Neural progenitor cell (in vitro differentiated cells): ENCODE measurements at places on chromosomes 5 and 9.

- no peak for DNase-seq
Measured at GRCh38 chr5:173196133-173196952, 38.7 kb downstream of the NKX2-5 start.

GRCh38 chr9:137372693-137373610 is 50.0 kb downstream of the EXD3 start:
- DNase-seq: no peak

DNA sequence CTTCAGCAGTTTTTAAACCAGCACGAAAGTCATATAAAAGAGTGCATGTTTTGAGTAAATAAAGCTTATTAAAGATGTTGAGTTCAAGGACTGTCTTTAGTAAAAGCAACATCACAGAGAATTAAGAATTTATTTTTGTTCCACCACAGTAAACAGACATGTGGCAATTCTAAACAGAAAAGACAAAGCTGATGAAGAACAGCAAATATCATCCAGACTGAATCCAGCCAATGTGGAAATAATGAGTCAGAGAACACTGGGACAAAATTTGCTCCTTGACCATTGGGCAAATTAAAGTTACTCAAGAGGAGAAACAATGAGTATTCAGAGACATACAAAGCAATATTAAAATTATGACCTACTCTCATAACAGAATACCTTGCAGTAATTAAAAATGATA is 28.8 kb downstream of the OR2K2 start:
- no peak for DNase-seq

- no peak for DNase-seq
Measured at GRCh38 chr5:174325961-174326360, 280.5 kb downstream of the NSG2 start.

- DNase-seq: no peak
Measured at GRCh38 chr5:131747180-131748105, 49.4 kb downstream of the FNIP1 start.

- peak; percentile 97 for DNase-seq
Measured at GRCh38 chr9:97307091-97307490, 368 bp upstream of the CCDC180 start.

- no peak for DNase-seq
Measured at GRCh38 chr9:27471366-27471765, 52.7 kb upstream of the IFNK start.

- DNase-seq: peak; percentile 95
Measured at GRCh38 chr5:164296603-164297080, 791.2 kb downstream of the MAT2B start.

DNA sequence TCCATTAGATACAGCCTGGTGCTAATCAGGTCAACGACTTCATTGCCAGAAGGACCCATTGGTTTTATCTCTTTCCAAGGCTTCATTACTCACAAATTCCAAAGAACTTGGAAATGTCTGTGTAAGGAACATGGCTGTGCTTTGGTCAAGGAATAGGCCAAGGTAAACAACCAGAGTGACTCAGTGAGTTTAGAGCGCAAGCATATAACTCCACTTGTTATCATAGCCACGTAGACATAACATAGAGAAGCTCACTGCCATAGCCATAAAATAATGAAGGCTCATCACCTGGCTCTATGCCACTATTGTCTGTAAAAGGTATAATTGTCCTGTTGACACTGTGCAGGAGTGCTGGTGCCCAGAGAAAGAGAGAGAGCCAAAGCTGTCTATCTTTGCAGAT is 139.3 kb upstream of the PLCXD3 start:
- DNase-seq: no peak

- no peak for DNase-seq
Measured at GRCh38 chr9:126986506-126986951, 71.9 kb downstream of the RALGPS1 start.

DNA sequence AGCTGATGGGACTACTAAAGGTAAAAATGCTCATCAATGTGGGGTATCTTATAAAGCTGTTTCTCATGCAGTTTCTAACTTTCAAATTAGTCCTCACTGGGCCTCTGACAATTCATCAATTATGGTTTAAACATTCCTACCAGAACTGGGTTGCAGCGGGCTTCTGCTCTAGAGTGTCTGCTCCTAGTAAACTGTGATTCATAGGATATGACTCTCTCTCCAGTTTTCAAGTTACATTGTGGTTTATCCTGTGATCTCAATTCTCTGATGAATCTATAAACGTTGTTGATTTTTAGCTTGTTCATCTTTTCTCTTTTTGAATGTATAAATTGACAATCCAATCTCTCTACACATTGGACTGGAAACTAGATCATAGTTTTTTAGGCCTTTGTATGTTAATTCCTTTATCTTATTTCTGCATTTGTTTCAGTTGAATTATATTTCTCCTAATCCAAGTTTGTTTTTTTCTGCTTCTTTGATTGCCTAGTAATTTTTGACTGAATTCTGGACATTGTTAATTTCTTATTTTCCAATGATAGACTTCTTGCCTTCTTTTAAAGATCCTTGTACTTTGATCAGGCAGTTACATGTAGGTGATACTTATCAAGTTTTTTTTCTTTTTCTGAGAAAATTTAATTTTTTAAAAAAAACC is 822.6 kb downstream of the TLE1 start:
- DNase-seq: no peak

- DNase-seq: no peak
Measured at GRCh38 chr5:174236070-174236469, 190.6 kb downstream of the NSG2 start.

GRCh38 chr5:179122411-179123108 is 62.4 kb downstream of the ZNF354C start:
- no peak for DNase-seq

DNA sequence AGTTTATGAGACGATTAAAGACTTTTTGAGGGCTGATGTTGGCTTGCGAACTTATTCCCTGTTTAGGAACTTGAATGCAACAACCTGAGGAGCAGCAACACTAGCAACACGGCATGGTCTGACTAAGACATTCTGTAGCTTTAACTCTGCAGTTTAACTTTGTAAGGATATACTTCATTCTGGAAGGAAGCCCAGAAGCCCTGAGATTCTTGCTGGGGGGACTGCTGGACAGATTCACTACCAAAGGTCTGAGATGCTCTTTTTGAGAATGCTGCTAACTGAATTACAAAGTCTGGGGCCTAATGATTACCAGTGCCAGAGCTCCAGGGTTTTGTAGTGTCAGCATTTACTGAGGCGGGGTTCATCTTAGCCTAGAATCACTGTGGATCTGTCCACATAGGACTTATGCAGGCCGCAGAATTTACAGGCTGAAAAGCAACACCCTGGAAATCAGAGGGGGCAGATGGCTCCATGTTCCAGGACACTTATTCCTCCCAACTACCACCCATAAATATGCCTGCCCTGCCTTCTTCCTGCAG is 537.1 kb upstream of the CDH18 start:
- DNase-seq: no peak

DNA sequence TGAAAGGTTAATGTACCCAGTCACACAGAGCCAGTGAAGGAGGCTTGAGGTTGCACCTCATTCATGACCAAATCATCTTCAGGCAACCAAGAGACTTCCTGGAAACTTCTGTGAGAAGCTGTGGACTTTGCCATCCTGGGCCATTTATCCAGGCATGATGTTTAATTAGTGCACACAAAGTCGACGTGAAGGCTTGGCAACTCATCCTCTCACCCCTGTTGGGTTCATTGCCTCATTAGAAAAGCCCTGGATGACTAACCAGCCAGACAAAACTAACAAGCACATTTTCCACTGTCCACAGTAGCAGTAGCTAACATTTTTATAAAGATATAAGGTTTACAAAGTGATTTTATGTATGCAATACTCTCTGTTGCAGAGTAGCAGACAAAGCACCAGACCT is 65.7 kb upstream of the ZNF462 start:
- DNase-seq: no peak

GRCh38 chr9:98097836-98098235 is 21.2 kb downstream of the TRIM14 start:
- peak; percentile 53 for DNase-seq

- peak; percentile 58 for DNase-seq
Measured at GRCh38 chr5:6448622-6449464, at the start of gene UBE2QL1. UBE2QL1 (plus strand) TSS chr5:6448859; CDS start chr5:6448894, 35 bp downstream.

GRCh38 chr9:76562511-76562911 is 103.5 kb downstream of the GCNT1 start:
- no peak for DNase-seq

- DNase-seq: no peak
Measured at GRCh38 chr9:135787776-135788575, 86.0 kb downstream of the KCNT1 start.

DNA sequence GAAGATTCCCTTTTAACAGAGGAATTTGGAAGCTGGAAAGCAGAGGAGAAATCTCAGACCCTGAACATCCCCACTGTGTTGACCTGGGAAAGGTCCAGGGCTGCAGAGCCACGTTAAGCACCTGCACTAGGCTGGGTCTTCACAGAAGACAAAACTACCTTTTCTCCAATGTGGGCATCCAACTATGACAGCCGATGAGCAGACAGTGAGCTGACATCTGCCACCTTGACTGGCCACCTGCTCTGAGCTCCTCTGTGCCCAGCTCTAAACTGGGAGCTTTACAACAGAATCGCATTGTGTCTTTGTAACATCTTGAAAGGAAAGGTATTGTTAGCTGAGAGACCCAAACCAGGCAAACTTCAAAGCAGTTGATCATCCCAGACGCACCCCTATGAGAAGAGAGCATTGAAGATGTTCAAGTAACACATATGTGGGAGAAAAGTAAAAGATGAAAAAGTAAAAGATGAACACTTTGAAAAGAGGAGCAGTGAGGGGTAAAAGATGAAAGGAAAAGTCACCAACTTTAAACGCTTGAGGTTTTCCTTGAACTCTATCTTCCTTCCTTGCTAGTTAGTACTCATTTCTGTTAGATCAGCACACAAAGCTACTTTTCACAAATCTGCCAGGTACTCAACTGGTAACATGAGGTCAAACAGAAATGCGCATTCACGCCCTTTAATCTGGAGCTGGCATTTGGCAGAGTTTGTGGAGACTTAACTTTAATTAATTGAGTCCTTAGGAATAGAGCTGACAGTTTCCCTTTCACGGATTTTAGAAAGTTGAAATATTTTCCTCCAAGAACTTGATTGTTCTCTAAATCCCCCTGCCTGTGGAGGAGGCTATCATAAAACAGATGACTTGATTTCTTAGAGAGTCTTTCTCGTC is 53.2 kb upstream of the CTXN3 start:
- no peak for DNase-seq

GRCh38 chr9:128619127-128619526 is 37.5 kb downstream of the DYNC2I2 start:
- DNase-seq: no peak

- DNase-seq: no peak
Measured at GRCh38 chr9:83220730-83221129, 157.8 kb upstream of the RASEF start.
